Heart right ventricle (tissue), 16 donors: ENCODE measurements at places on chromosomes 2 and 18.

- no peak for DNase-seq
These were observed 91.2 kb downstream of the ASAP2 start for GRCh38 chr2:9297807-9298206.

DNA sequence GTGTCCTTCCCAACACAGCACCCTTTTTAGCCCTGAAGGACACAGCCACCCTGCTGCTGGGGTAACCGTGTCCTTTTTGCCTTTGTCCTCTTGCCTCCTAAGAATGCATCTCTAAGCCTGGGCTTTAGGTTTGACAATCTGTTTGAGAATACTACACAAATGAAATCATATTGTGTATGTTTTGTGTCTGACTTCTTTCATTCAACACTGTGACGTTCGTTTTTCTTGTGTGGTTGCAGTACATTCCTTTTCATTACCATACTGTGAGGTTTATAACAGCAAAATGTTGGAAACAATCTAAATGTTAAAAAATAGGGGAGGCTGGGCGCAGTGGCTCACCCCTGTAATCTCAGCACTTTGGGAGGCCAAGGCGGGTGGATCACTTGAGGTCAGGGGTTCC lies 11.2 kb downstream of the ASPRV1 start:
- no peak for DNase-seq

GRCh38 chr2:202039278-202040078 lies 5.8 kb downstream of the FZD7 start:
- DNase-seq: no peak

GRCh38 chr18:32208023-32208422 lies 18.2 kb downstream of the MEP1B start:
- no peak for DNase-seq

- no peak for DNase-seq
These were observed 46.3 kb downstream of the ZC3H6 start for GRCh38 chr2:112321375-112322320.

- no peak for DNase-seq
These were observed 2.0 kb downstream of the EDAR start for GRCh38 chr2:108986916-108987510.
